ENCODE measurements at places on chromosomes 4 and X.

GRCh38 chrX:7889680-7890079 is 37.5 kb downstream of the PNPLA4 start:
- no peaks in the 10 kb centered on the region for H3K27me3 ChIP-seq
- H3K4me3 ChIP-seq: no peak overlapping the region
- H3K36me3 ChIP-seq: no peaks in the 10 kb centered on the region
- H3K27ac ChIP-seq: no peak overlapping the region
- DNase-seq: no peak
- H3K4me1 ChIP-seq: peaks cover 2% of the 10 kb centered on the region

DNA sequence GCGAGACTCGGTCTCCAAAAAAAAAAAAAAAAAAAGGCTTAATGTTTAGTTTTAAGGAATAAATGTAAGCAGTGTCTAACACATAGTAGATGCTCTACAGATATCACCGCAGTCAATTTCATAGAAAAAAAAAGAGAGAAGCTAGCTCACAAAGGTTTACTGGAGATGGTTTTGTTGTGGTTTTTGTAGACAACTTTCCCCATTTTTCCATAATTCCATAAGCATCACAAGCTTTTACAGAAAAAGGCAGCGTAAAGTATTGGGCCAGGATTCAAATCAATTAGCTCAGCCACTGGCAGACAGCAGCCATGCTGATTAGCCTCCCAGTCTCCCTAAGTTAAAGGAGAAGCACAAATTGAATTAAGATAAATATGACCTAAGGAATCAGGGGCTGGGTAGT is 1.5 kb downstream of the GRSF1 start:
- peak overlapping the region; percentile 96 for H3K4me3 ChIP-seq
- peaks cover 4% of the 10 kb centered on the region for H3K36me3 ChIP-seq
- DNase-seq: no peak
- no peaks in the 10 kb centered on the region for H3K27me3 ChIP-seq

DNA sequence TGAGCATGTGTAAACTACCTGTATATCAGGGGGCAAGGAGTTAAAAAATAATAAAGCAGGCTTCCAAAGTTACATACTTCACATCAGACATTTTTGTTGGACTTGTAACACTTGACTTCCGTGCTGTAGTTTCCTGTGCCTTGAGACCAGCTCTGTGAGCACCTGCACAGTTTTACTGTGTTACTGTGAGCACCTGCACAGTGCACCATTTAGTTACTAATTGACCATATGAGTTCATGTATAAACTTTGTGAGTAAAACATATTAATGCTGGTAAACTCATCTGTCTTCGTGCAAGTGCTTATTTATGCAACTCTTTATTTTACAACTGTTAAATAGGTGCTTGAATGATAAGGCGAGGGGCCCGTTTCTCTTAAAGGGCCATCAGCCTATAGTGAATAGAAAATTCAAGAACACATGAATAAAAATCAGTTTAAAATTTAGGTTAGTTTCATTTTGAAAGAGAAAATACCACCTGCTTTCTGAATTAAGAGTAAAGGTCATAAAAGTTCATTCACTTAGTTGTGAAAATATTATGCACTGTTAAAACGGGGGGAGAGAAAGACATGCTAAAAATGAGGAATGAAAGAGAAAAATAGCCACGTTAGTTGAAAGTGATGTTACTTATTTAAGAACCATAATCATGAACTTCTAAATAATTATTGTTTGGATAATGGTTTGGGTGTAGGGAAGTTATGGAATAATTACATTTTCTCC is 42.4 kb downstream of the USP9X start:
- H3K4me1 ChIP-seq: peaks cover 3% of the 10 kb centered on the region
- no peak for DNase-seq
- no peak overlapping the region for H3K4me3 ChIP-seq
- no peak overlapping the region for H3K27ac ChIP-seq

DNA sequence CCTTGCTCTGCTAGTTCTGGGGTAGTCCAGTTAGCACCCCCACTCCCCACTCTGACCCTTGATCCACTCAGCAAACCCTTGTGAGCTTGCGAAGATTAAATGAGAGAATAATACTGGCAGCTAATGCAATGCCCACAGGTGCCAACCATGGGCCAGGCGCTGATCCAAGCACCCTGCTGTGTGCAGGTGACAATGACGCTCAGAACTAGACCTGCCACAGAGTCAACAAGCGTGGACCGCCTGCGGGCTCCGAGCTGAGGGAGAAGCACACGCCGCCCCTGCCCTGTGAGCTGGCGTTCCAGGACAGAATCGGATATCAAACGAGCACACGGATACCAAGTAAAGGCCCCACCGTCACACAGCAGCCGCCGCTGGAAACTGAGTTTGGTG is 129.2 kb downstream of the FAM53A start:
- DNase-seq: no peak
- H3K27me3 ChIP-seq: peaks cover 2% of the 10 kb centered on the region
- H3K4me3 ChIP-seq: no peak overlapping the region
- H3K27ac ChIP-seq: no peak overlapping the region
- H3K4me1 ChIP-seq: no peaks in the 10 kb centered on the region

DNA sequence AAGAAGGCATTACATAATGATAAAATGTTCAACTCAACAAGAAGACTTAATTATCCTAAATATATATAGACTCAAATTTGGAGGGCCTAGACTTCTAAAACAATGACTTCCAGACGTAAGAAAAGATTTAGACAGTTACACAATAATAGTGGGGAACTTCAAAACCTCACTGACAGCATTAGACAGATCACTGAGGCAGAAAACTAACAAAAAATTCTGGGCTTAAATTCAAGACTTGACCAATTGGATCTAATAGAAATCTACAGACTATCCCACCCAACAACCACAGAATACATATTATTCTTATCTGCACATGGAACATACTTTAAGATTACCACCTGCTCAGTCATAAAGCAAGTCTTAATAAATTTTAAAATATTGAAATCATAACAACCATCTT is 93.3 kb upstream of the ARSJ start:
- peaks cover 11% of the 10 kb centered on the region for H3K36me3 ChIP-seq
- no peak for DNase-seq
- H3K4me3 ChIP-seq: no peak overlapping the region
- H3K27ac ChIP-seq: no peak overlapping the region

DNA sequence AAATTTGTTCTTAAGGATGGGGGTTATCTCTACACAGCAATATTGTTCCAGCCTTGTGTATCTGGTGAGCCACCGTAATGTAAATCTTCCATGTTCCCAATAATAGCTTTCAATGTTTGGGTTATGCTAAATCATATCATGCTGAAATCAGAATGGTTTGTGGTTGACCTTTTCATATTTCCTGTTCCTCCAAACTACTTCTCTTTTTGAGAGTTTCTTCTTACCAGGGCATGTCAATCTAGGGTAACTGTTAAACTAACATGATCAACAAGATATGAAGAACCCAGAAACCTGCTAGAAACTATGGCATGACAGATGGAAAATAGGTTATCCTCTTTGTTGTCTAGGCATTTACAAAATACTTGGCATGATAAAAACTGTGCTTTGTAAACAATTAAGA is 22.0 kb downstream of the TNMD start:
- no peak for DNase-seq
- H3K4me3 ChIP-seq: no peak overlapping the region
- H3K4me1 ChIP-seq: no peaks in the 10 kb centered on the region
- no peaks in the 10 kb centered on the region for H3K36me3 ChIP-seq
- H3K27me3 ChIP-seq: peaks cover 4% of the 10 kb centered on the region
- no peak overlapping the region for H3K27ac ChIP-seq

DNA sequence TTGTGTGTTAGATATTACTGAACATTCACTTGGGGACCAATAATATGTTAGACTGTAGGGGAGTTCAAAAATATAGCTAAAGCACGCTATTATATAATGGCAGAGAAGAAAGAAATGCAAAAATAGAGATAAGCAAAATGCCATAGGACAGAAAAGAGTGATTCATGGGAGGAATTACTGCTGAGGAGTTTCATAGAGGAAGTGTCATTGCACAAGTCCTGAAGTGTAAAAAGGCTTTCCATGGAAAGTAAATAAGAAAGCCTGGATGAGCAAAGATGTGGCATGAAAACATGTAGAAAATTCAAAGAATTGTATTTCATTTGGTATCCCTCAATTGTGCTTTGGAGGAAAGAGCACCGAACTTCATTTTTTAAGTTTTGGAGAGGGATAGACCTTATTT is 14.5 kb downstream of the HMGB2 start:
- H3K27ac ChIP-seq: no peak overlapping the region
- no peaks in the 10 kb centered on the region for H3K27me3 ChIP-seq
- H3K4me1 ChIP-seq: no peaks in the 10 kb centered on the region
- no peak overlapping the region for H3K4me3 ChIP-seq
- no peak for DNase-seq
- peaks cover 6% of the 10 kb centered on the region for H3K36me3 ChIP-seq

DNA sequence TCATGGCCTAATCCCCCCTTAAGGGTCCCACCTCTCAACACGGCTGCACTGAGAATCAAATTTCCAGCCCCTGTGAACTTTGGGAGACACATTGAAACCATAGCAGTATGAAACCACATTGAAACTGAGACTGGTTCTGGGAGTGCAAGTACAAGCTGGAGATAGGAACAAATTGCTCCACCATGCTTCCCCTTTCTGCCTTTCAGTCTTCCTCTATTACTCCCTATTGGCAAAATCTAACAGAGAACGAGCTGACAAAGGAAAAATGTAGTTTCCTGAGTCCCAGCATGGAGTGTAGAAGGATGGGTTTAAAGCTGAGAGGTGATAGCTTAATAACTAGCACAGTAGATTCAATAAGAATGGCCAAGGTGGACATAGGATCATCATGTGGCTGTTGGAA is 161.7 kb upstream of the RPL34 start:
- no peaks in the 10 kb centered on the region for H3K36me3 ChIP-seq
- H3K4me1 ChIP-seq: no peaks in the 10 kb centered on the region
- no peak overlapping the region for H3K4me3 ChIP-seq
- no peak overlapping the region for H3K27ac ChIP-seq
- no peak for DNase-seq

- DNase-seq: no peak
- H3K4me1 ChIP-seq: peaks cover 4% of the 10 kb centered on the region
- H3K27ac ChIP-seq: no peak overlapping the region
- H3K27me3 ChIP-seq: no peaks in the 10 kb centered on the region
- no peak overlapping the region for H3K4me3 ChIP-seq
- peaks cover 5% of the 10 kb centered on the region for H3K36me3 ChIP-seq
Measured at GRCh38 chr4:66416425-66416824, 746.1 kb upstream of the EPHA5 start.

GRCh38 chr4:10117359-10118047 is 904 bp upstream of the WDR1 start:
- H3K4me3 ChIP-seq: peak overlapping the region; percentile 84
- peak overlapping the region; percentile 98 for H3K27ac ChIP-seq
- peaks cover 57% of the 10 kb centered on the region for H3K4me1 ChIP-seq

DNA sequence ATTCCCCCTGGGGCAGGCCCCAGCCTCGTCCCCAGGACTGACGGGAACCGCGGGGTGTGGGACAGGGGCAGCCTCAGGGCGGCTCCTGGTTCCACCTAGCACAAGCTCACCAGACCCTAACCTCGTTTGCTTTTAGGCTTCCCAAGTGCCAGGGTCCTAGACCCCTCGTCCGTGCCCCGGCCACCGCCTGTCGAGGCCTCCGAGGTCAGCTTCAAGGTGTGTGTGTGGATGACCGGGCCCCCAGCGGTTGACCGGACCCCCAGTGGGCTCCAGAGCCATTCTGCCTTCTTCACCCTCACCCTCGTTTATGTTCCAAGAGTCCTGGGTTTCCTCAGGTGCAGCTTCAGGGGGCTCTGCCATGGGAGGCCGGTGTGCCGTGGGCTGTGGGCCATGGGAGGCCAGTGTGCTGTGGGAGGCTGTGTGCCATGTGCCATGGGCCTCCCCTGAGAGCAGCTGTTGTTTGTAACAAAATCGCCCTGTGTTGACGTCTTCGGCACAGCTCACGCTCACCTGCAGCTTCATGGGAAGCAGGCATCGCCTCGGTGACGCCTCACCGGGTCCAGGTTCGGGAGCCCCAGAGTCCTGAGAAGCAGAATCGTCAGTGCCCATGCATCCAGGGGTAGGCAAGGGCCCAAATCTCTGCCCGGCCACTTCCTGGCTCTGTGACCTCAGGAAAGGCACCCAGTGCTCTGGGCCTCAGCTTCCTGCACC is 43.0 kb upstream of the HMX1 start:
- peaks cover under 1% of the 10 kb centered on the region for H3K4me1 ChIP-seq
- no peak overlapping the region for H3K4me3 ChIP-seq
- no peak for DNase-seq
- peaks cover 5% of the 10 kb centered on the region for H3K27me3 ChIP-seq

- no peak for DNase-seq
- no peaks in the 10 kb centered on the region for H3K27me3 ChIP-seq
- no peak overlapping the region for H3K4me3 ChIP-seq
- no peak overlapping the region for H3K27ac ChIP-seq
Measured at GRCh38 chrX:118720058-118720707, 7.2 kb upstream of the IL13RA1 start.

GRCh38 chrX:25022499-25023325 is 6.9 kb upstream of the ARX start:
- H3K36me3 ChIP-seq: no peaks in the 10 kb centered on the region
- no peak overlapping the region for H3K4me3 ChIP-seq
- H3K27me3 ChIP-seq: peaks cover 86% of the 10 kb centered on the region
- DNase-seq: no peak
- H3K27ac ChIP-seq: no peak overlapping the region
- H3K4me1 ChIP-seq: peaks cover 26% of the 10 kb centered on the region

DNA sequence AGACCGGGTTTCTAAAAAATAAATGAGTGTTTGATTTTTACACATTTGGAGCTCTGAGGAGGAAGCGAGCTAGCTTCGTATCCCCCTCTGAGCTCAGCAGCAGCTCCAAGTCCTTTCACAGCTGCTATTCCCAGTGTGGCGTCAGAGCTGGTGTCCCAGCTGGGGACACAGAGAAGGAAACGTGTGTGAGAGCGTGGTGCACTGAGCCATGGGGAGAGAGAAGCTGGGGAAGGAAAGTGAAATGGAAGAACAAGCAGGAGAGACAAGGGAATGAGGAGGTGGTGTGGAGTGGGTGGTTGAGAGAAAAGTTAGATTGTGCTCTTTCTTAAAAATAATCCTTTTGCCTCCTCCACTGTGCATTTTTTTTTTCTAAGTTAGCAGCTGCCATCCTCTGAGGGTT is 79.5 kb upstream of the SLC4A4 start:
- H3K27ac ChIP-seq: no peak overlapping the region
- no peak for DNase-seq
- peaks cover 28% of the 10 kb centered on the region for H3K4me1 ChIP-seq
- H3K36me3 ChIP-seq: peaks cover 18% of the 10 kb centered on the region
- peaks cover 2% of the 10 kb centered on the region for H3K27me3 ChIP-seq
- H3K4me3 ChIP-seq: no peak overlapping the region

DNA sequence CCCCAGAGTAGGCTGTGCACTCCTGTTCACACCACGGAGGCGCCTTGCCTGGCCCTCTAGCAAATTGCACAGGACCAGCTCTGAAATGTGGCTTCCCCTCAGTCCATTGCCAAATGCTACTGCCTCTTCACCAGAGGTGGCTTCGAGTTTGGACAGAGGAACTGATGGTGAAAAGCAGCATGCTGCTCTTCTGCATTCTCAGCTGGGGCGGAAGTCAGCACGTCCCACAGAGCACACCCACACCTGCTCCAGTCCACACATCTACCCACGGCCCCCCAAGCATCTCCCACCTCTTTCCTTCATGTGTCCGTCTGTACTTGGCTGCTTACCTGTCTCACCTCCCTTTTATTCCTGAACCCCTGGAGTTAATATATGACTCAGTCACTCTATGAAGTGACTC is 43.5 kb downstream of the LRP2BP start:
- H3K36me3 ChIP-seq: peaks cover 70% of the 10 kb centered on the region
- peaks cover 28% of the 10 kb centered on the region for H3K4me1 ChIP-seq
- no peak for DNase-seq
- H3K27me3 ChIP-seq: no peaks in the 10 kb centered on the region
- no peak overlapping the region for H3K4me3 ChIP-seq

- H3K36me3 ChIP-seq: no peaks in the 10 kb centered on the region
- H3K4me1 ChIP-seq: no peaks in the 10 kb centered on the region
- H3K27me3 ChIP-seq: no peaks in the 10 kb centered on the region
- DNase-seq: no peak
- H3K4me3 ChIP-seq: no peak overlapping the region
Measured at GRCh38 chrX:97636473-97637140, 752.9 kb downstream of the RPA4 start.

Data from osteocyte (in vitro differentiated cells).